ENCODE measurements at places on chromosomes 3 and 15.

- DNase-seq: no peak
These were observed 122.5 kb downstream of the ATP10A start for GRCh38 chr15:25740383-25741255.

DNA sequence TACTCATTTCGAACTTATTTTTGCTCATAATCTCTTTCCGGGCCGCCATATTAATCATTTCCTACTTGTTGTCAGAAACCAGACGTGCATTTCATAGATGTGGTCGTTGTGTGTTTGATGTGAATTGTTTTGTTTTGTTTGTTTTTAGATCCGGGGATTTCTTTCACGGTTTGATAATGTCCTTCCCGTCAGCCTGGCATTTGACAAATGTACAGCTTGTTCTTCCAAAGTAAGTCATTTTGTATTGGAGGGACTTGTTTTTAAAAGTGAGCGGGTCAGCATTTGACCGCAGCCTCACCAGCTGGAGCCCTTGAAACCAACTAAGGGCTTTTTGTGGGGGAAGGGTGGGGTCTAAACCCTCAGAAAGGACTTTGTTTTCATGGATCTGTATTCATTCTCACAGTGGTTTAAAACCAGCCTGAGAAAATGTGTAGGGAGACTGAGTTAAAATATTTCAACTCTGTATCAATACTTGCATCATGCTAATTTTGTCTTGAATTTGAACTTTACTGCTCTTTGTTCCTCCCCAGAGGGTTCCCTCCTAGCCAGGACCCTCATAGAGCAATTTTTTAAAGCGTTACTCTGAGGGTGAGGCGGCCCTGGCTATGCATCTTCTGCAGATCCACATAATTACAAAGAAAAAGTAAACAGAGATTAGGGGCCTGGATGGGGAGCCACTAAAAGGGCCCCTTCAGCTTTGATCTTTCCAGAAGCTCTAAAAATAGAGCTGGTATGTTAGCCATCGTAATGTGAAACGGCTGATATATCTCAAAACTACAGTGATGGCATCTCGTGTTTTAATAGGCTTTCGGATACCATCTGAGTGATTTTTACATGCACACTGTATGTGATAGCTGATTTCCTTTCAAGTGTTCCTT, 107.9 kb downstream of the ATG7 start:
- no peak for DNase-seq

DNA sequence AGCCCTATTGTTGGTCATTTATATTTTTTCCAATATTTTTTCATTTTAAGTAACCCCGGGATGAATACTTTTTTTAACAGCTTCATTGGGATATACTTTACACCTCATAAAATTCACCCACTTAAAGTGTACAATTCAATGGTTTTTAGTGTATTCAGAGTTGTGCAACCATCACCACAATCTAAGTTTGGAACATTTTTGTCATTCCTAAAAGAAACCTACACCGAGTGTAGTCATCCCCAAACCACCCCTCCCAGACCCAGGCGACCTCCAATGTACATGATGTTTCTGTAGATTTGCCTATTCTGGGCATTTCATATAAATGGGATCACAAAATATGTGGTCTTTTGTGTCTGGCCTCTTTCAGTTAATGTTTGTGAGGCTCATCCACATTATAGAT, 118.3 kb upstream of the FRMD4B start:
- DNase-seq: no peak

- DNase-seq: no peak
These were observed 30.5 kb downstream of the RTP1 start for GRCh38 chr3:187227658-187228258.

DNA sequence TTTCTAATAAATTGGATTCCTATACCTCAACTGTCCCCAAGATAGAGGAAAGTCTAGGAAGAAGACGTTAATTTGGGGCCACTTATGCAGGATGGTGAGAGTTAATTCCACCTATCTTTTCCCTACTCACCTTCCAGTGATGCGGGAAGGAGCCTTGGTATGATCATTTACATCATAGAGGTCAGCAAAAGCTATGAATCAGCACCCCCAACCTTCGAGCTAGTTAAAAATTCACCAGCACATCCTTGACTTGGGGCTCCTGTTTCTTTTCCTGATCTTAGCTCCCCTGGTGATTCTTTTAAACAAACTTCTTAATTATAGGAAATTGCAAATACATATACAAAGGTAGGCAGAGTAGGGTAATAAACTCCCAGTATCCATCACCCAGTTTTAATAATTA, 366.6 kb downstream of the SOX2 start:
- DNase-seq: no peak

DNA sequence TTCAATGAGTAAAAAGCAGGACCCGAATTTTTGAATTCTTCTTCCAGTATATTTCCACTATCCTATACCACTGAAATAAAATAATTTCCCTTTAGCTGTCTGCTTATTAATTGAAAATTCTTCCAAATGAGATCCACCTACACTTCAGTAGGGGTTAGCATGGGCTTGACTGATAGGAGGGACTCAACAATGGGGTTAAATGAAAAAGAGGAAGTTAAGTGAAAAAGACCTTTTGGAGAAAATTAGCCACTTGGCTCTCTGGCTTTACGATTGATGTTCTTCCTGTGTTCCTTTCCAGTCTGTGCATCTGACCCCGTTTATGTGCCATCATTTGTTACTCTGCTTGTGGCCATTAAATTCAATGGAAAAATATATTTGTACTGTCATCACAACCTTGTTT, 54.0 kb upstream of the GCNT3 start:
- DNase-seq: no peak

DNA sequence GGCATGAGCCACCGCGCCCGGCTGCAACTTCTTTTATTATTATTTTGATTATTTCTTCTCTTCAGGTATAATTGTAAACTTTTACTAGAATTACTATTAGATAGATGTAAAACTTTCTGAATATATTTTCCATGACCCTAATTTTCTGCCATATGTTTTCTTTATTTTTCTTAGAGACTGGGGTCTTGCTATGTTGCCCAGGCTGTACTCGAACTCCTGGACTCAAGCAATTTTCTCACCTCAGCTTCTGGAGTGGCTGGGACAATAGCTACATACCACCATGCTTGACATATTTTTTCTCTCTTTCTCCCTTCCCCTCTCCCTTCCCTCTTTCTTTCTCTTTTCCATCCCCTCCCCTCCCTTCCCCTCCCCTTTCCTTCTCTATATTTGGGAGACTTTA, 29.6 kb upstream of the CHST2 start:
- DNase-seq: no peak

- DNase-seq: no peak
These were observed 166.0 kb downstream of the THSD4 start for GRCh38 chr15:71281256-71281655.

DNA sequence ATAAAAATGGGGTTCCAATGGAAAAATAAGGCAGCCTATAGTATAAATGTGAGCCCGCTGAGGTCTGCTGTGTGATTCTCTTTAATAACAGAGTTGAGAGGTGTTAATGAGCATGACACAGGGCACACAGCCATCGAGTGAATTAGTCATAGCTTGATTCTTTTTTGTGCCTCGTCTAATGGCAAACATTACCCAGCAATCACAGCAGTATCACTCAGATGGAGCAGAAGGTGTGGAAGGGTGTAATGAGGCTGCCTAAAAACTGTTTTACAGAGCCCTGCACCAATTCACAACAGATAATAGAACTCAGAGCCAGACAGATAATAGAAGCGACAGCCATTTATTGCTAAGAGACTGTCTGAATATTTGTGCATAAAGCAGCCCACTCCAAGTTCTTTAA, 178.6 kb upstream of the TPRG1 start:
- DNase-seq: no peak

DNA sequence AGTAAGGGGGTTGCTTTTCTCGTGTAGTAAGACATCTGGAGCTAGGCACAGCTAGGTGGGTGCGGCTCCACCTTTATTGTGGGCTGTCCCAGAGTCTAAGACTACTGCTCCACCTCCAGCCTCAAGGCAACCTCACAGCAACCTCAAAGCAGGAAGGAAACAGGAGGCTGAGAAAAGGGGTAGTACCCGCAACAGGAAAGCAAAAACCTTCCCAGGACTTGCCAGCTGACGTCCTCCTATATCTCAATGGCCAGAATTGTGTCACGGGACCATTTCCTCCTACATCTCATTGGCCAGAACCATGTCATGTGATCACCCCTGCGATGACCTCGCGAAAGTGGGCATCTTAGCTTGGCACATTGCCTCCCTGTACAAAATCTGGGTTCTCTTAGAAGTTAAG, 4.3 kb upstream of the GPR160 start:
- no peak for DNase-seq

DNA sequence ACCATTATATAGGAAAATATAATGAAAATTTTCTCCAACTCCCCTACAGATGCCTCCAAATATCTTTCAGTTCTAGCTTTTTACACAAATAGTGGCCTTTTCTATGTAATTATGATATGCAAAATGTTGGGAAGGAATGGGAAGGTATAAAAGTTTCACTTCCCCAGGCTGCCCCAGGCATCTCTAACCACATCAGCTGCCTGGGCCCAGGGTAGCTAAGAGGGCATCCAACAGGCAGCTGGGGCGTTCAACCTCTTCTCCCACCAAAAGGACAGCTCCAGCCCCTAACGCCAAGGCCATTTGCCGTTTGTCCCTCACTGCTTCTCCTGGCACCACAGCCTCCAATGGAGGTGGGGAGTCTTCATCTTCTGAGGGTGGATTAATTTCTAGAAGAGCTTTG, 188.1 kb upstream of the TSC22D2 start:
- no peak for DNase-seq

DNA sequence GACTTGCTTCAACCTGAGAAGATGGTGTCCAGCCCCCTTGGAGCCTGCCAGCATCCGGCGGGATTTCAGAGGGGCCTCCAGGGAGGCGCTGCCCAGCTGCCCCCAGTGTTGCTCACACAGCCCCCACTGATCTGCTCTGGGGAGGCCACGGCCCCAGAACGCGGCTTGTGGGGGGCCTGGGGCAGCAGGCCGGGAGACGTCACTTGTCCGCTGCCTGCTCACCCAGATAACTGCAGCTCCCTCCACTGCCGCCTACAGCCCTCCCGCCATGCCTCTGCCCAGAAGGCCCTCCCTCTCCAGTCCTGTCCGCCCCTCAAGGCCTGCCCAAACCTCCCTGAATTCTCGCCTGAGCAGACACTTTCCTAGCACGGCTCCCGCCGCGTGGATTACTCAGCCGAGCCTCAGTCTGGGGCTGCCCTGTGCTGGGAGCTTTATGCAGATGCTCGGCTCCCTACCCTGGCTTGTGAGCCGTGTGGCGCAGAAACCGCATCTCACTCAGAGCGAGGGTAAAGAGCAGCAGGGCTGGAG, 17.2 kb upstream of the ADIPOQ start:
- no peak for DNase-seq

- DNase-seq: peak; percentile 66
These were observed 14.7 kb downstream of the TM4SF4 start for GRCh38 chr3:149489060-149489690.

- DNase-seq: no peak
These were observed 139.4 kb downstream of the LRRC28 start for GRCh38 chr15:99390667-99391066.

- no peak for DNase-seq
These were observed 16.1 kb downstream of the TM6SF1 start for GRCh38 chr15:83123529-83123928.

GRCh38 chr15:94670438-94671034, 439.2 kb downstream of the MCTP2 start:
- DNase-seq: peak; percentile 64

- DNase-seq: no peak
These were observed 612.2 kb downstream of the DIPK2A start for GRCh38 chr3:144583871-144584270.

- DNase-seq: no peak
These were observed 86.2 kb downstream of the CD47 start for GRCh38 chr3:108004647-108005046.

DNA sequence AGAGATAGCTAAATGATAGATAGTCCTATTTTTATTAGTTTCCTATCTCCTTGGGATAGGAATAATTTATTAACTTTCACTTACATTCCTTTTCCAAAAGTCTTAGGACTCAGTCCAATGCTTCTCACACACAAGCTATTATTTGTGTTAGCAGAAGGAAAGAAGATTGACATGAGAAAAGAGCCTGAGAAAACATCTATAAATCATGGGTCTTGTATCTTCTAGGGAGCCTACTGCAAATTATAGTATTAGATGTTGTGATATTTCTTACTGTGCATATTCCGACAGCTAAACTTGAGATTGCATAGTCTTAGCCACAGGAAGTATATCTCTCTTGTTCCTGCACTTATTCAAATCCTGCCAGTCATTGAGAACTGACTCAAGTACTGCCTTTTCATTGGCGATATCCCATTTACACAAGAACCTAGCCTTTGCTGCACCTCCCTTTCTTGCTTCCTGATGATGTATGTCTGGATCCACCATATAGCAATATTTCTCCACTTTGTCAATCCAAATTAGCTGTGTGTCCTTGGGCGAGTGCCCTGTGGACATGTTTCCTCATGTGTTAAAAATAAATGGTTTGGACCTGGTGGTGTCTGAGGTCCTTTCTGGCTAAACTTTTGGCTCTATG, 245.1 kb upstream of the LMCD1 start:
- DNase-seq: no peak

DNA sequence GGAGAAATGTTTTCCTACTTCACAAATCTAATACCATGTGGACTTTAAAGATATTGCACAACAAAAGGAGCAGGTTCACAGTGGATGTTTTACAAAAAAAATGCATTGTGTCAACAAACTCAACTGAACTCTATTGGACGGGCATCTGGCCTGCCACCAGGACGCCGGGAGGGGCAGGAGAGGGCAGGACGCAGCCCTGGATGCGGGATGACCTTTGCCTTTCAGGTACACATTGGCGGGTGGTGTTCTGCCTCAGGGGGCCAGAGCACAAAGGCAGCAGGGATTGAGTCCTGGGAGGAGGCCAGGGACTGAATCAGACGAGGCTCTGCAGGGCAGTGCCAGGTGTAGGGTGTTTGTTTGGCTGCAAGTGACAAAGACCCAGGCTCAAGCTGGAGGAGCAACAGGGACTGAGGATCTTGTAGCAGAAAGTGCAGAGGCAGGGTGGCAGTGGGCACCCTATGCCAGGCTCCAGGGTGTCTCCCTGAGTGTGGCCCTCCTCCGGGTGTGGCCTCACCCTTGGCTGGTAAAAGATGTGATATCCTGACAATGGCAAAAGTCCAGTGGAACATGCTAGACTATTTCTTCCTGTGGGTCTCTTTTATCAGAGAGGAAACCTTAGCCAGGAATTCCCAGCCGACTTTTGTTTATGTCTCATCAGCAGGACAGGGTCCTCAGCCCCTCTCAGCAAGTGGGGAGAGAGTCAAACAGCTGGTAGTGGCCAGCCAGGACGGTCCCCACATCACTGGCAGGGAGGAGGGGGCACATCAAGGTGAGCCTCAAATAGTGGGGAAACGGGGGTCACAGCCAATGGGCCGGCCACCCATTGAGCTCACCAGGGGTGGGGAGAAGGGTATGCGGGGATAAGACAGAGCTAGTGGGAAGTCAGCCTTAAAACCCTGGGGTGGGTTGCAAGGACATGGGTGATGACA, 29.7 kb upstream of the KLF13 start:
- DNase-seq: no peak

- DNase-seq: no peak
These were observed 294.9 kb downstream of the RORA start for GRCh38 chr15:60933900-60934885.

GRCh38 chr3:172892158-172892557, 141.6 kb downstream of the ECT2 start:
- DNase-seq: no peak

GRCh38 chr3:45972534-45973402, 22.9 kb downstream of the FYCO1 start:
- DNase-seq: no peak

GRCh38 chr15:23397779-23398178, 43.2 kb downstream of the GOLGA8S start:
- no peak for DNase-seq

- DNase-seq: no peak
These were observed 180.0 kb upstream of the TGFBR2 start for GRCh38 chr3:30426293-30426993.

- peak; percentile 40 for DNase-seq
These were observed 769 bp upstream of the CSPG4 start for GRCh38 chr15:75713338-75713895.

All from SK-MEL-5 (cell line).